ENCODE measurements at places on chromosomes 12 and 14. TPM values are rescaled to one million over a fixed set of nuclear protein-coding genes. Genes with fewer than 3 reads are reported as not detected.

Gene HOXC12
- total RNA-seq: 11.0 TPM

Gene TAS2R42
- total RNA-seq: not detected

Gene RNASE2
- total RNA-seq: not detected

Gene CAND1
- total RNA-seq: 134 TPM

Gene ASPG
- not detected for total RNA-seq

Gene FSCB
- not detected for total RNA-seq

Gene SERPINA1
- total RNA-seq: 6.9 TPM

Gene SRRM4
- total RNA-seq: not detected

Gene KCNA5
- total RNA-seq: not detected

Gene TAS2R9
- not detected for total RNA-seq

All from SJSA1 (cell line).